COR-L47 (cell line): ENCODE measurements at places on chromosomes 5 and 9.

- no peak for DNase-seq
These were observed 30.8 kb downstream of the SLC6A3 start for GRCh38 chr5:1414311-1415058.

DNA sequence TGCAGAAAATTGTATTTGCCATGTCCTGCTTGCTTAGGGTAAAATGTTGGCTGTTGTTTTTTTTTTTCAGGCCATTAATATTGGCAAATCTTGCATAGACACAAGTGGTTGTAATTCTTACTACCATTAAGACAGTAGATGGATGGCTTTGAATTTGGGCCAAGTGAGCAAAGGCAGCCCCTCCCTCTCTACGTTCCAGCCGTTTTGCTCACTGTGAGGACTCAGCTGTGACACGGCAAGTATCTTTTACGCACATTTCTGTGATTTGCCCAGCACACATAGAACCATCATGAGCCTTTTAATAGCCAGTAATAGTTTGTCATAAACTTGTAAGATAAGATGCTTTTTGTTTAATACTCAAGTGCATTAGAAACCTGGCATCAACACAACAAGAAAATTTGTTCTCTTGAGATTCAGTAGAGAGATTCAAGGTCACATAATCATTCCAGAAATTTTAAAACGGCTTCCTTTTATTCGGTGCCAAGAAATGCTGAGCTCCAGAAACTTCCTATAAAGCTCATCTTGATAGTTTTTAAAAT is 205.2 kb upstream of the ADCY2 start:
- DNase-seq, result no peak

DNA sequence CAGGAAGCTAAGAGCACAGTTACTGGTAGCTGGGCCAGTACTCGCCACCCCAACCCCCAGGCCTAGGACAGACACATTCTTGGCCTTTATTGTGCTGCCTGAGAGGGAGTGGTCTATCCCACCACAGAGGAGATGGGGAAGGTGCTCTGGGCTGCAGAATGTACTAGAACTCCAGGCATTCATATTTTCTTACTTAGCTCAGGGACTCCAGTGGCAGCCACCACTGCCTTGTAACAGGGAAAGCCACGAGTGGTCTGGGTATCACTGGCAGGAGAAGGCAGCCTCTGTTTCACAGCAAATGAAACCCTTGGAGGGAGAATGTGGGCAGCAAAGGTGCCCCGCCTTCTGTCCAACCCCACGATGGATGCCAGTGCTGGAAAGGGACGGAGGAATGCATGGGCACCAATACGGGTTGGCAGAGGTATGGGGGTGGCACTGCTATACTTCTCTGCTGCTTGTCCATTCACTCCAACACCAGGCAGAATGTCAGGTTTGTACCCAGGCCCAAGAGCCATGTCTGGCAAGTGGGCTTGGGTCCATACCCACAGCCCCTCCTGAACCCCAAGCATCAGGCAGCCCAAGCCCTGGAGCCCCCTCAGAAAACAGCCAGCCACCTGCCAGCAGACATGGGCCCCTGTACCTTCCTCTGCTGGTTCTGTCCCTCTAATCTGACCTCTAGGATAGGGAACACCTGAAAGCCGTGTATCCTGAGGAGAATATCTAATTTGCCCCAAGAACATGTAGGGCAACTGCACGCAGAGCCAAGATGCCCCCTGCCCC is 4.6 kb downstream of the SEPTIN8 start:
- DNase-seq, result no peak

DNA sequence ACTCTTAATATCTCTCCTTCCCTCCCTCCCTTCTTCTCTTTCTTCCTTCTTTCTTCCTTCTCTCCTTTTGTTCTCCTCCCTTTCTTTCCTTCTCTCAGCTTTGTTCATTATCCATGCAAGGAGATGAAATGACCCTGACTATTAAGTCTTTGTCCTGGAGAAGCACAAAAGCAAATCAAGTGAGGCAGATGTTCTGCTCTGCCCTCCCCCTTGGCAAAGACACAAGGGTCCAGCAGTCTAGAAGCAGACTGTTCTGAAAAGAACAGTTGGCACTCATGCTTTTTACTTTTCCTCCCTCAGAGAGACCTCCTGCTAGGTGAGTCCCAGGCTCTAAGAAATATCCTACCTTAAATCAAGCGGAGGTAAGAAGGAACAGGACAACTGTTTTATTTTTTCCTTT is 1067.6 kb upstream of the DMAC1 start:
- no peak for DNase-seq

GRCh38 chr9:13061390-13061789 is 218.1 kb downstream of the MPDZ start:
- no peak for DNase-seq

DNA sequence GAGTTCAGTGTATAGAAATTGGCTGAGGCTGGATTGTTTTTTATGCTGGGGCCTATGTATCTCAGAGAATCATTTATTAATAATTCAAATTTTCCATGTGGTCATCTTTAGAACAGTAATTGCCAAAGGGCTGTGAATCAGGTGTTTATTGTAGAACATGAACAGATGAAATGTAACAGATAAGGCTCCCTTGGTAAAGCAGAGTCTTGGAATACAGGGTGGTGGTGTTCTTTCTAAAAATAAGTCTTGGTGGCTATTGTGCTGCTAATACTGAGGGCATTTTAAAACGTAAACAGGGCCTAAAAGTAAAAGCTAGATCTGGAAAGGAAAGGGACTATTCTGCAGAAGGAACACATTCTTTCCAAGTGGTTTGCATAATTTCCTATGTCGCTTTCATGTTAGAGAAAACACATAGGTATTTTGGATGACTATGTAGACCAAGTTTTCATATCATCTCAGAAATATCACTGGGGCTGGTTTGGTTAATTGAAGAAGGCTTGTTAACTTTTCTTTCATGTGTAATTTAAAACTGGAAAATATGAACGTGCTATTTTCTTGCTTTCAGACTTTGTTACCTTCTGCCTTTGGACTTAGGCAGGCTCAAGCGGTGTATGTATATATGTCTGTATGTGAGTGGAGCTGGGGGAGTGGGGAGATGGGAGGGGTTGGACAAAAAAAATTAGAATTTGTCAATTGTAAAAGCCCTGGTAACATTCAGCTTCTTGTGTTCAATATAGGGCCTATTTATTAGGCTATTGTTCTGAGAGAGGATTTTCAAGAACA is 119.9 kb upstream of the ANKRD55 start:
- no peak for DNase-seq
